Activated T-cell treated with anti-CD3 and anti-CD28 coated beads for 1 hour (primary cell): ENCODE measurements at places on chromosomes 12 and 14.

DNA sequence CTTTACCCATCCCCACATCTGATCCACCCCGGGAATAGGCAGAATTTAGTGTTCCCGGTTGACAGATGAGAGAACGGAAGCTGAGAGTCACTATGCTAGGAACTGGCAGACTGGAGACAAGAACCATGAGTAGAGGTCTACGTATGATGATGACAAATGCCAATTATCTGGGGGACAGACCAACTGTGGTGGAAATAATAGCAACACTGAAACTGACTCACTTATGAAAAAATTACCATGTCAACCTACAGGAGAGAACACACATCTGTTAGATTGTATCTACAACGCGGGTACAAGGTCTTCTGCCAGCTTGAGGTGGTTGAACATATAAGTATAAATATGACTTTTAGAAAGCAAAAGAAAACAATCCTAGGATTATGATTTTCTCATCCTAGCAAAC, 15.4 kb upstream of the SELPLG start:
- no peak for DNase-seq

GRCh38 chr12:47214771-47215170, 135.0 kb upstream of the AMIGO2 start:
- no peak for DNase-seq

GRCh38 chr14:99246536-99247097, 25.4 kb downstream of the BCL11B start:
- DNase-seq = peak; percentile 51

- no peak for DNase-seq
Measured at GRCh38 chr12:32843528-32844095, 53.0 kb downstream of the PKP2 start.

DNA sequence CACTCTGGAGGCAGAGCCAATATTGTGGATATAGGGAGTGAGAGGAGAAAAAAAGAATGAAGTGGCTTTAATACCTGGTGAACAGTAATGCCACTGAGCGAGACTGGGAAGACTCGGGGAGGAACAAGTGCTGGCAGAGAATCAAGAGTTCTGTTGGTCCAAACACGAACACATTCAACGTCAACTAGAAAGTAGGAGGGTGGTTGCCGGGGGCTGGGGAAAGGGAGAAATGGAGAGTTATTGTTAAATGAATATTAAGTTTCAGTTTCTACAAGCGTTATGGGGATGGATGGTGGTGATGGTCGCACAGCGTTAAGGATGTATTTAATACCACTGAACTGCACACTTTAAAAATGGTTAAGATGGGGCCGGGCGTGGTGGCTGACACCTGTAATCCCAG, 2.8 kb downstream of the SPRING1 start:
- no peak for DNase-seq

GRCh38 chr12:6866920-6867412, 365 bp upstream of the TPI1 start:
- no peak for DNase-seq

DNA sequence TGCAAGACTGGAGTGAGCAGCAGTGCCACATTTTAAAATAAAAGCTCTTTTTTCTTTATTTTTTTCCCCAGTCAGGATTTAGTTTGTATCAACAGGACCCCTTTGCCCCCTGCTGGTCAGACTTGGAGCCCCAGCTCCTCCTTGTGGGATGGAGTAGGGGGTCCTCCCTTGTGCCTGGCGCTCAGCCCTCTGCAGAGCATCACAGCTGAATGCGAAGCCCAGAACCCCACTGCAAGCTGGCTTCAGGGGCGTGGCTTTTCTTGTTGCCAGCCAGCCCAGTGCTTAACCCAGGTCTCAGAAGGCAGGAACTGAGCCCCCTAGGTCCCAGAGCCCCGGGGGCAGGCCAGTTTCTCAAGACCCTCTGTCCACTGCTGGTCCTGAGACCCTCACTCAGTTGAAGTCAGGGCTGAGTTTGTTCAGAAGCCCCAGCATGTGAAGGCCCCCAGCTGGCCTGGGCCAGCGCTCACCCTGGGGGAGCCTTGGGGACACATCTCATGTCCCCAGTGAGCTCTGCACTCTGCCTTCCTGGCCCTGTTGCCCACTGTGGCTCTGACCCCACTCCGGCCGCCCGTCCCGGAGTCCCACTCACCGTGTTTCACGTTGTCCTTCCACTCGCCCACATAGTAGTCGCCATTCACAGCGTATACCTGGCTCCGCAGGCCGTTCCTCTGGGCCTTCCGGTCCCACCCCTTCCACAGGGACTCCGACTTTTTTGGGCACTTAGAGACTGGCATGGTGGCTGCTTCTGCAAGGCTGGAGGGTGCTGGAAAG, 519 bp downstream of the MORN3 start:
- DNase-seq = peak; percentile 57

- DNase-seq = no peak
Measured at GRCh38 chr12:30696486-30696885, 817 bp upstream of the IPO8 start.

DNA sequence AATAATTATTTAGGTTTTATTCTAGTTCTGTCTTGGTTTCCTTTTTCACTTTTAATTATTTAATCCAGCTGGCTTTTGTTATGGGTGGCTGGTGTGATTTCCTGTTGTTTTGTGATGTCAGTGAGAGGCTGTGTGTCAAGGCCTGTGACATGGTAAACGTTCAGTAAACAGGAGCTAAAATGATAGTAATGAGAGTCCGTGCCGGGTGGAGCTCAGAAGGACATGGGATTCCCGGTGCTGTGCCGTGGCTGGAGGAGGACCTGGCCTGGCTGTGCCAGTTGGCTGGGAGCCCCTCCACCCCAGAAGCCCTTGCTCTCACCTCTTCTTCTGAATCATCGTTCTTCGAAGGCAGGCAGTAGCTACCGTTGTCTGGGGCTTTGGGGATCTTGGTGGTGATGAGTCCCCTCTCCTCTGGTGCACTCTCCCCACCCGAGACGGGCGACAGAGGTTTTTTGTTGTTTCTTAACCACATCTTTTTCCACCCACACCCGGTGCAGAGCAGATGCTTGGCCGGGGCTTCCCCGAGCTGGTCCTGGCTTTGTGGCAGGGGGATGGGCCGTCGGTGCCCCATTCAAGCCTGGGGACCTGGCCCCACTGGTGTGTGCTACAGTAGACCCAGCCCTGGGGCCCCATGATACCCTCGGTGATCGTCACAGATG, 29.1 kb downstream of the SH2B3 start:
- DNase-seq = peak; percentile 75

GRCh38 chr12:14833952-14834351, 9.4 kb downstream of the ART4 start:
- no peak for DNase-seq

DNA sequence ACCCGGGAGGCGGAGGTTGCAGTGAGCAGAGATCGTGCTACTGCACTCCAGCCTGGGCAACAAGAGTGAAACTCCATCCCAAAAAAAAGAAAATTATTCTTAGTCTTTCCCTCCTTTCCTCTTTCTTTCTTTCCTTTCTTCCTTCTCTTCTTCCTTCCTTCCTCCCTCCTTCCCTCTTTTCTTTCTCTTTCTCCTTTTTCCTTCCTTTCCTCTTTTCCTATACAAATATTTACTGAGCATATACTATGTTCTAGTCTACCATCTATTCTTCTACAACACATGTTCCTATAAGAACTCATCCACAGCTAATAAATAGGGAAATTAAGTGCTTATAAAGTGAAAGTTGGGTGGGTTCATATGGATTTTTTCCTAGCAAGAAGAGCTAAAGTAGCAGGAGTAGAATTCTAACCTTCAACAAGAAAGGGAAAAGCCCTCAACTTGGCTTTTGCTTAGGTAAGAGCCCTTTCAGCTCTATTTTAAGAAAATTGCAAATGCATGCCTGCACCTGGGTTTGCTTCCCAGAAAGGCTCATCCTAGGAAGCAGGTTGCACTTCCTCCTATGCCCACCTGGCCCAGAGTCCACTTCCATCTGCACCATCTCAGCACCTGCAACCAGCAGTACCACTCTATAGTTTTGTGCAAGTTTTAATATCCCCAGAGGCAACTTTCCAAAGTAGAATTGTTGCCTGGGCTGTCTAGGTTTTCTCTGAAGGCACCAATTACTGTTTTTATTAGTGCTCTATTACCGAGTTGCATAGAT, 122.0 kb upstream of the CCND2 start:
- DNase-seq = no peak

- DNase-seq = no peak
Measured at GRCh38 chr12:123395236-123395635, 11.3 kb downstream of the KMT5A start.

DNA sequence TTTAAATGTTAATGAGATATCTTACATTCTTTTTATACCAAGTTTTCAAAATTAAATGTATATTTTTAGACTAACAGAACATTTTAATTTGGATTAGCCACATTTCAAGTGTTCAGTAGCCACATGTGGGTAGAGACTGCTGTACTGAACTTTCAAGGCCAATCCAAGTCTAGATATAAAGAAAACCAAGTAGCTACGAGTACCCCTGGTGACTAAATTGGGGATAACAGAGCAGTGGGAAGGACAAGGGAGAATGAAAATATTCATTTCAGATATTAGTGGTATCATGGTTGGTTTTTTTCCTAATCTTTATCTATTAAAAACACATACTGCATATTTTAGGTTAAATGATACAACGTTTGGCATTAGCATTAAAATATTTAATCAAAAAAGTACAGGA, 69.4 kb upstream of the RHOJ start:
- DNase-seq = no peak

DNA sequence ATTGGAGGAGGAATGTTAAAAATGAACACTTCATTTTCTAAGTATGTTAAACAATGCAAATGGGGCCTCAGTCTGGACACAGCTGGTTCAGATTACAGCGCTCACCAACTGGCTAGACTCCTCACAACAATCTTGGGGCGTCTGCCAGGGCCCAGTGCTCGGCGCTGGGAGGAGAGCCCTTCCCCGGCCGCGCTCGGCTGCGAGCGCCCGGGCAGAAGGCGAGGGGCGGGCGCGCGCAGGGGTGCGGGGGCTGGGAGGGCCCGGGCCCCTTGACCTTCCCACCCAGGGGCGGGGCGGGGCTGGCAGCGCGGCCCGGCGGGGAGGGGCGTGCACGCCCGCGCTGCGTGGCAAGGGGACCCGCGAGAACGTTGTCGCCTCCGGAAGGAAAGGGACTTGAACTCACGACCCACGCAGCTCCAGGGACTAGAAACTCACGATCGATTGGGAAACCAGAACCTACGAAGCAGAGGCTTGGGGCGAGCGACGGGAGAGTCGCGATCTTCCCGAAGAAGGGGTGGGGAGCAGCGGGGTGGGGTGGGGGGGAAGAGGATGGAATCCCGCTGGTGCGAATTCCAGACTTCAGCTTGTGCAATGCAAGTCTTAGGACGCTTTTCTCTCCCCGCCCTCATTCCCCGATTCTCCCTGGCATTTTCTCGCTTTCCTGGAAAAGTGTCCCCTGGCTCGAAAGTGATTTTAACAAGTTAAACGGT, at the start of gene FBLN5:
Gene FBLN5 (minus strand): TSS at position 220 of the 710 bp plus-strand sequence. CDS start 465 bp downstream, outside the sequence.
- DNase-seq = peak; percentile 11

DNA sequence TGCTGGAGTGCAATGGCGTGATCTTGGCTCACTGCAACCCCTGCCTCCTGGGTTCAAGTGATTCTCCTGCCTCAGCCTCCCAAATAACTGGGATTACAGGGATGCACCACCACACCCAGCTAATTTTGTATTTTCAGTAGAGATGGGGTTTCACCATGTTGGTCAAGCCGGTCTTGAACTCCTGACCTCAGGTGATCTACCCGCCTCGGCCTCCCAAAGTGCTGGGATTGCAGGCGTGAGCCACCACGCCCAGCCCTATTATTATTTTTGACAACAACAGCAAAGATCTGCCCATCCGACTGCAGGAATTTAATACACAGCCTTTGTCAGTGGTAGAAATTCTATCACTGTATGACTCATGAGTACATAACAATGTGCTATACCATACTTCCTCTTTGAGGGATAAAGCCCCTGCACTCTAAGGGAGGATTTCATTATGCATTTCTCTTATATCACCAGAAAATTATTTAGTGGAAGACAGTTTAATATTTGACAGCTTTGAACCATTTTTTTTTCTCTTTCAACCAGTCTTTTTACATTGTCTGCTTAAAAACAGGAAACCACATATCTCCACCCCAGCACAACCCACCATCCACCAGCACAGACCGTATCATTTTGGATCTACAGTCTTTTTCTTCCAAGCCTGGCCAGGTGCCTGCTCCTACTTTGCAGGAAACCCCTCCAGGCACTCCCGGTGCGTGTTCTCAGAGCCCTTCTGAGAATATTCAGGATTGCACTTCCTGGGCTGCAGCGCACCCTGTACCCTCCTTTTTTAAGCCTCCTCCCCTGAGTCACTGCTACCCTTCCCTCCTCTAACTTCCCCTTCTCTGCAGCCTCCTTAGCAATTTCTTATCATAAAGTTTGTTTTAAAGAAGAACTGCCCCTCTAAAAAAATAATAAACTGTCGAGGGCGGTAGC, 594 bp downstream of the ARHGDIB start:
- DNase-seq = peak; percentile 31

GRCh38 chr12:130835436-130835835, 3.6 kb downstream of the STX2 start:
- DNase-seq = no peak

- DNase-seq = no peak
Measured at GRCh38 chr14:71733210-71733883, 198.9 kb upstream of the RGS6 start.

DNA sequence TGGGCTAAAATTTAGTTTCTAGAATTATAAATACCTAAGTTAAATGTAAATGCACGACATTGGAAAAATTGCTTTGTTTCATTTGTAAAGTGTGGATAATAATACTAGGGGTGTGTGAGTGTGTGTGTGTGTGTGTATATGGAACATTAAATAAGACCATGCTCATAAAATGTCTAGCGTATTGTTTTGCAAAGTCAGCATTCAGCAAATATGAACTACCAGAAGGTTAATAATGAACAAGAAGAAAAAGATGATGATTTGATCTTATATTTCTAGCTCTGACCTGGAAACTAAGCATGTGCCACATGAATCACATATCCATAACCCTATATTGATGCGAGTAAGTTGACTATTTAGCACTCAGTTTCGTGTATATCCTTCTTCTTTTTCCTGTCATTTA, 44.9 kb upstream of the MDGA2 start:
- DNase-seq = no peak

- DNase-seq = no peak
Measured at GRCh38 chr14:99549684-99550083, 54.3 kb downstream of the CCDC85C start.

DNA sequence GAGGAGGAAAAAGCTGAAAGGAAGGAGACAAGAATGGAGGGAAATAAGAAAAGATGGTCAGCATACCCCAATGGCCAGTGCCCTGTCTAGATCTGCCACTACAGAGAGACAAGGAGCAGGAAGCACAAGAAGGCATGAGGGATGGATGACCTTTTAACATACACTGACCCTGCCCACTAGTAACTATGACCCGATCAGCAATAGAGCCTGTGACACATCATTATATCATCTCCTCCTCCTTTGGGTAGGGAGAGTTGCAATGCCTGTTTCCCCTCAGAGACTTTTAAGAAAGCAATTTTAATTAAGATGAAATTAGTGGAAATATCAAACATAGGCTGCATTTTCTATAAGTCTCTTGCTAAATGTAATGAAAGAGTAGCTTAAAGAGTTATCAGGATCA, 4.7 kb upstream of the SLC2A13 start:
- no peak for DNase-seq

DNA sequence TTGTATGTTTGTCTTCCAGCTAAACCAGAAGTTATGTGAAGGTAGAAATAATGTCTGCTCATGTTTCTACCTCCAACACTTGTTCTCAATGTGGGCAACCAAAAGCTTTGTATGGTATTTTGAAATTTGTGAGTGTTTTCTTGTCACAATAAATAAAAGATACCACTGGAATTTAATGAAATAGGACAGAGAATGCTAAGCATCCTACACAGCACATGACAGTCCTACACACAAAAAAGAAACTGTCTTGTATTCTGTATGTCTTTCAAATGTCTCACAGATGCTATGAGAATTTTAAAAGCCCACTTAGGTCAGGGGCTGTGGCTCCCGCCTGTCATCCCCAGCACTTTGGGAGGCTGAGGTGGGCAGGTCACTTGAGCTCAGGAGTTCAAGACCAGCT, 68.9 kb downstream of the RALGAPA1 start:
- DNase-seq = no peak
